ENCODE measurements at places on chromosomes 11 and 22. TPM values are rescaled to one million over a fixed set of nuclear protein-coding genes. Genes with fewer than 3 reads are reported as not detected.

Gene OR6A2
- 0.41 TPM for total RNA-seq

Gene IFITM1
- 44.6 TPM for total RNA-seq

Gene MFRP
- 0.06 TPM for total RNA-seq

Gene FXYD2
- 420 TPM for total RNA-seq

Gene ZBED4
- total RNA-seq, result 12.5 TPM

Gene NPAS4
- total RNA-seq, result 3.1 TPM

Gene TRPM5
- total RNA-seq, result 1.1 TPM

Gene APOL1
- 12.3 TPM for total RNA-seq

Gene MS4A12
- total RNA-seq, result not detected

Gene KDELR3
- total RNA-seq, result 10.0 TPM

Gene TMEM121B
- 0.93 TPM for total RNA-seq

Gene SCGB1C1
- not detected for total RNA-seq

Gene VSIG2
- total RNA-seq, result 4.1 TPM

Gene BCR
- 38.2 TPM for total RNA-seq

Gene SHANK3
- total RNA-seq, result 23.5 TPM

Gene GLB1L2
- 9.2 TPM for total RNA-seq

Gene ARSA
- total RNA-seq, result 17.6 TPM

Gene OR2D2
- total RNA-seq, result 0.70 TPM

Gene FSHB
- not detected for total RNA-seq

Gene LRRC56
- total RNA-seq, result 1.8 TPM

Gene OR8G5
- not detected for total RNA-seq

Gene ZNRF3
- total RNA-seq, result 27.7 TPM

Gene SLC22A12
- 4.6 TPM for total RNA-seq

Gene PLEKHA7
- 38.4 TPM for total RNA-seq

Gene BRSK2
- total RNA-seq, result 0.47 TPM

Gene GCAT
- 16.9 TPM for total RNA-seq

Gene DGAT2
- 6.2 TPM for total RNA-seq

Gene BIK
- total RNA-seq, result 1.1 TPM

Gene RPLP2
- total RNA-seq, result 558 TPM

Gene SLC37A2
- total RNA-seq, result 5.3 TPM

Gene KRTAP5-11
- not detected for total RNA-seq

Gene PPP2R1B
- 26.3 TPM for total RNA-seq

Gene MAPK8IP2
- total RNA-seq, result 1.8 TPM

Gene AMOTL1
- 68.3 TPM for total RNA-seq

Gene MRGPRX3
- total RNA-seq, result not detected

Gene VPS37C
- total RNA-seq, result 13.3 TPM

Gene CHRNA10
- 0.82 TPM for total RNA-seq

Gene ACRV1
- total RNA-seq, result not detected

Gene RASL10A
- 1.3 TPM for total RNA-seq

Gene PAFAH1B2
- 74.0 TPM for total RNA-seq

Gene INSC
- total RNA-seq, result 0.53 TPM

Gene HEPN1
- not detected for total RNA-seq

Gene THRSP
- 2.0 TPM for total RNA-seq

Gene NCF4
- total RNA-seq, result 13.8 TPM

Gene TUB
- total RNA-seq, result 20.4 TPM

Measured in metanephros (tissue), 2 donors.